ENCODE measurements at places on chromosomes 2 and 18.
A peak's percentile ranks its signal among the peaks of the same experiment; 100 is the strongest.

DNA sequence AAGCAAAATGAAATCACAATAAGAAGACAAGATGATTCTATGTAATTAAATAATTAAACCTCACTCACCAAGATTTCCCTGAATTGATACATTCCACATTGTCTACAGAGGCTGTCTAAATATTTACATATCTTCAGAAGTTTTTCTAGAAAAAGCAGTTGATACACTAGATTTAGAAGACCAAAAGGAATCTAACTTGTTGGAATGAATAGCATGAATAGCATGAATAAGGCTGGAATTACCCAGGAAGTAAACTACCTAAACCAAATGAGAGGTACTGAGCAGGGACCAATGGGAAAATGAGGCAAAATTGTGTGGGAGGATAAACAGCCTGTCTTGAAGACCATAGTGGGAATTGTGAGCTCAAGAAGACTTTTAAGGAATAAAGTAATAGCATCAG lies 479.7 kb downstream of the TXNL1 start:
- DNase-seq = no peak

DNA sequence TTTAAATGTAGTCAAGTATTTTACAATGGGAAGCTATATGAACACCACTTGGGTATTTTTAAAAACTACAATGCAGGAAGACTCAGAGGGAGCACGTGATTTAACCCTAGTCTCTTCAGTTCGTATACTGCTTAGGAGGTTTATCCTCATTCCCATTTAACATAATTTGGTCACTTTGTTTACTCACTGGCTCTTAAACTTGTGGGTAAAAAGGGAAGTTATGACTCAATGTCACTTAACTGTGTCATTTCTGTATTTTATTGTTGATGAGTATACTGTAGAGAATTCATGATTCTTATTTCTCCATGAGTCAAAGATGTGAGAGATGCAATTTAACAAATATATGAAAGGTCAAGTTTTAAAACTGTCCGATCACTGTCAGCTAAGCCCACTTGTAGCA lies 48.2 kb downstream of the SLC66A3 start:
- DNase-seq = no peak

DNA sequence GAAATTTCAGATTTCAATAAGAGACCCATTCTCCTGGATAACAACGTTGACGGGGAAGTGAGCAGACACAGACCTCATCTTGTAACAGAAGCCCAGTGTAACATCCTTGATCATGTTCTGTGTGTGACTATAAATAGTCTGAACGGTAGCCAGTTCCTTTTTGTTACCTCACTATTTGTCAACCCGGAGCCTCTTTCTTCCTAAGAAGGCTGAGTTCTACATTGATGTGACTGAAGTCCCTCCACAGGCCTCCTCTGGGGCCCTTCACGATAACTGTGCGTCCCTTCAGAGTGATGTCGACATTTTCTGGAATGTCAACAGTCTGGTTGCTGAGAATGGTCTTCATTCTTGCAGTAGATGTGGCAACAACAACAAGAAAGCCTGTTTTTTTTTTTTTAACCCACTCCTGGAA lies 6.3 kb upstream of the PLEKHM3 start:
- DNase-seq = no peak

DNA sequence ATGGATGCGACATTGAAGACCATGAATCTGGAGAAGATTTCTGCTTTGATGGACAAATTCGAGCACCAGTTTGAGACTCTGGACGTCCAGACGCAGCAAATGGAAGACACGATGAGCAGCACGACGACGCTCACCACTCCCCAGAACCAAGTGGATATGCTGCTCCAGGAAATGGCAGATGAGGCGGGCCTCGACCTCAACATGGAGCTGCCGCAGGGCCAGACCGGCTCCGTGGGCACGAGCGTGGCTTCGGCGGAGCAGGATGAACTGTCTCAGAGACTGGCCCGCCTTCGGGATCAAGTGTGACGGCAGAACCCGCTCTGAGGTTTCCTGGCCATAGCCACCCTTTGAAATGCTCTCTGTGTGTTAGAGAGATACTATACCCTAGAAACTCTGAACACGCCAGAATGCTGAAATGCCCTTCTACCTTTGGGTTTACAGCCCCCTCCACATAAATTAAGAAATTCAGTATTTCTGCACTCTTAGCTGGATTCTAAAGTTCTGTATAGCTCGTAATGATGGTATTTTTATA lies 659 bp downstream of the CHMP1B start:
- peak; percentile 50 for DNase-seq

- DNase-seq = no peak
Observed at GRCh38 chr2:43047187-43047780, 179.1 kb downstream of the ZFP36L2 start.

DNA sequence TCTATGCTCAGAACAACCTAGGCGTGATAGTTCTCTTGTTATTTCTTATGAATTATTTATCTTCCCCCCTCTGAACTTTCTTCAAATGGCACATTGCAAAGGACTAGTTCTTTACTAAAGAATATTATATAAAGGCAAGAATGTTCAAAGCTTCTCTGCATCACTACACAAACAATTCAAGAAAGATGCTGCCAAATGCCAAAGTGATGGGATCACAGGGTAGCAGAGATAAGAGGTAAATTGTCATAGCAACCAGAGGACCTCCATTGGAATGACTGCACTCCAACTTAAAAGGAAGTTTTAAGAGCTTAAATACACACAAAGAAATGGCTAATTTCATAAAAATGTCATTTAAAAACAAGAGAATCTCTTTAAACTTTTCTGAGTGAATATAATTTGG lies 72.8 kb downstream of the AQP4 start:
- no peak for DNase-seq

DNA sequence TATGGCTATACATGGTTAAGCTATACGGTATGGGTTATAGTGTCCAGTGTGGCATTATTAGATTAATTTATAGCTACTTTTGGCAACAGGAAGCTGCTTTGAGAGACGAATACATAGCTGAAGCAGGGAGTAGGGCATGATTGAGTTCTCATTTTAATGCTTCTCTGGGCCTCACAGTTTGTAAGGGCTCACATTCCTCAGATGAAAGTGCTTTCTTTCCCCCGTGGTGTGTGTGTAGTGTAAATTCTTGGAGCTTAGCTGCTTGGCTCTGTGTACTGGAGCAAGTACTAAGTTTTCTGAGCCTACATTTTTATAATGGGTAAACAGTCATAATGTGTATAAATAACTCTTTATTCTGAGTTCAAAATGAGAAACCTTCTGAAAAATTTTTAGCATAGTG lies 173.7 kb downstream of the PTPRM start:
- no peak for DNase-seq

DNA sequence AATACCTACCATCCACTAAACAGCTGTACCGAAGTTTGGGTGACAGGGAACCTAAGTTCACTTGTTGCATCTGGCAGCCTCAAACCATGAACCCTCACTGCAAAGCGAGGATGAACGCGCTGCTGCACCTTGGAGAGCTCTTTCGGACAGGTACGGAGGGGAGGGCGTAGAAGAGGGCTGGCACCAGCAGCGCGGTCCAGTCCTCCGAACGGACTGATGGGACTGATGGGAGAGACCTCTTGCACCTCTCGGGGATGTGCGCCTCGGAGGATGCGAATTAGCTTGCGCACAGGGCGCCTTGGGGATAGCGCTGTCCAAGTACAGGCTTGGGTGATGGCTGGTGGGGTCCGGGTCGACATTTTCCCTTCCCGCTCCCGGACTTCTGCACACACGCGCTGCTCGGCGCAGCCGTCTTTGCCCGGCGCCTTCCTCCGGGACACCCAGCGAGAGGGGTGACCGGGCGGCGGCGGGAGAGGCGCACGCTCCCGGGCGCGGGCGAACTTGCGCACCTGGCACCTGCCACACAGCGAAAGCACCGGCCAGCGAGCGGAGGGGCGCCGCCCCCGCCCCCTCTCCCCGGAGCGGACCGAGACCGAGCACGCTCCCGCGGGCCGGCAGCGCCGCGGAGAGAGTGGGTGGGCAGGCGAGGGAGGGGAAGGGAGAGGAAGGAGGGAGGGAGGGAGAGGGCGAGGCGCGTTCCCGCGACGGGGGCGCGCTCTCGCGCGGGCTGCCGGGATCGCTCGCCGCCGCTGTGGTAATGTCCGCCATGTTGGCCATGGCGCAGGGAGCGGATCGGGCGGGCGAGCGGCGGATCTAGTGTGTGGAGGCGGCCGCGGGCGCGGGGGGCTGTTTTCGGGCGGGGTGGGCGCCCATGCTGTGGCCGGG lies at the start of gene EPC2:
Gene EPC2 (plus strand): TSS at position 754 of the 885 bp plus-strand sequence. CDS start 267 bp downstream, outside the sequence.
- DNase-seq = peak; percentile 88

GRCh38 chr2:231127936-231128335 lies 3.1 kb upstream of the HTR2B start:
- DNase-seq = no peak

- DNase-seq = no peak
Observed at GRCh38 chr2:189086710-189087109, 92.9 kb downstream of the COL5A2 start.

- no peak for DNase-seq
Observed at GRCh38 chr2:190418727-190419126, 10.6 kb downstream of the MFSD6 start.

- peak; percentile 61 for DNase-seq
Observed at GRCh38 chr18:813172-814071, 1.4 kb upstream of the YES1 start.

- DNase-seq = no peak
Observed at GRCh38 chr2:10940596-10940995, 28.9 kb downstream of the KCNF1 start.

DNA sequence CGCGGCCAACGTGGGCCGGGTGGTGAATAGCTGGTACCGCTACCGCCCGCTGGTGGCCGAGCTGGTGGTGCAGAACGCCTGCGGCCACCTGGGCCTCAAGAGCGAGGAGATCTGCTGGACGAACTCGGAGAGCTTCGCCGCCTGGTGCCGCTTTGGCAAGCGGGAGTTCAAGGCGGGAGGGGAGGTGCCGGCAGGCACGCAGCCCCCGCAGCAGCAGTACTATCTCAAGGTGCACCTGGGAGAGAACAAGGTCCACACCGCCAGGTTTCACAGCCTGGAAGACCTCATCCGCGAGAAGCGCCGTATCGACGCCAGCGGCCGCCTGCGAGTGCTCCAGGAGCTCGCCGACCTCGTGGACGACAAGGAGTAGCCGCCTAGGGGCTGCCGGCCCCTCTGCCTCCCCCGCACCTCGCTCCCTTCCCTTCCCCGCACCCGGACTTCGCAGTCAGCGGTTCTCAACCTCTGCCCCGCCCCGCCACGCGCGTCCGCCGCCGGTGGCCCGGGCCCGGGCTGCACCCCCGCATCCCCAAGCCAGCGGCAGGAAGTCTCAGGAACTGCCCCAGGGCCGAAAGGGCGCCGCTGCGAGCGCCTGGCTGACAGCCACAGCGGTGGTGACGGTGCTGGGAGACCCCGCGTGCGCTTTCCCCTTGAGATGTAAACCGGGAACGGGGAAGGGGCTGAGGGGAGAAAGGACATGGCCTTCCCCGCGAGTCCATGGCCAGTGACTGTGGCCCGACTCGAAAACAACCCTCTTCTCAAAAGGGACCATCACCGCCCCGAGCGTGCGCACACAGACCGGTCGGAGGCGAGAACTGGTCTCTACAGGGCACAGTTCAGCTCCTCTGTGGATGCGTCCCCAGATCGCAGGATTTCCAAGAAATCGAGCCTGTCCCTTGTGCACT lies 2.2 kb downstream of the LRATD1 start:
- no peak for DNase-seq

- DNase-seq = no peak
Observed at GRCh38 chr2:67604360-67604759, 207.2 kb downstream of the ETAA1 start.

DNA sequence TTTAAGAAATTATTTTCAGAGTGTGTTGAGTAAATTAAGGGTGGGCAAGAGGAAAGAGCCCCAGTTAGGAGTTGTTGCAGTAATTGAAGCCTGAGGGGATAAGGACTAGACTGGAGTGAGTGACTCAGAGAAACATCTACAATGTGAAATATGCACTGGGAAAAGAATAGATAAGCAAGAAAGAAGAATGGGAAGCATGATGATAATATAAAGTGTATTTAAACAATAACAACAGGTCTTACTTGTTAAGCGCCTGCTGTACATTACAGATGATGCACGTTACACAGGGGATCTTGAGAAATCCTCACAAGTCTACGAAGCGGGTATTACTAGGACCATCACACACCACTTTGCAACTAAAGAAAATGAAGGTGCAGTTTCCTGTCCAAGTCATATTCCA lies 73.6 kb upstream of the STK17B start:
- no peak for DNase-seq

GRCh38 chr2:153294199-153294786 lies 184.3 kb downstream of the RPRM start:
- no peak for DNase-seq

DNA sequence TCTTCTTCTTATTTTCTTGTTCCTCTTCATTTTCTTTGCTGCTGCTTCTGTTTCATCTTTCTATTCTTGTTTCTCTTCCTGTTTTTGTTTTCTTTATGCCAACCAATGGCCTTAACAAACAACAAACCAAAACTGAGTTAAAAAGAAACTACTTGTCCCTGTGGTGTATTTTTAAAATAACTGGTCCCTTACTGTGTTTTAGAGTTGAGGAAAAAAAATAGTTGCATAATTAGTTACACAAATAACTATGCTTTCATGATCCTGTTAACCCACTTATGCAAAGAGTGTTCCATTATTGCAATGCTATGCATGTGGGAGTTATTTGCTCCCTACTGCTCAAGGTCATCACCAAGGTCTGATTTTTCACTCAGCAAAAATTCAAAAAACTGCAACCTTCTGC lies 39.5 kb upstream of the IMP4 start:
- DNase-seq = no peak

DNA sequence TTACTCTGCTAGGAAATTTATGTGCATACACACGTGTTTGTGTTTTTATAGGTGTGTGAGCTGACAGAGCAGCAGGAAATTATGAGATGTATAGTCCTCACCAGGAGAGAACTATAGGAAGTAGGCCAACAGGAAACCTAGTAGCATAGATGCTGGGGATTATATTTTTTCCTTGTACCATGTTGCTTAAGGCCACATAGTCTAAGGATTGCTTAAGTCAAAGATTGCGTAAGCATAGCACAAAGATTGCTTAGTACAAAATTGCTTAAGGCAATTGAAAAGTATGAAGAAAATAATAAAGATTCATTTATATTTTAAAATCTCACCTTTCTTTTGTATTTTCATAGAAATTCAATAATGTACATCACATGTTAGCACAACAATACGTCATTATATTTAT lies 18.7 kb upstream of the CCDC102B start:
- no peak for DNase-seq

DNA sequence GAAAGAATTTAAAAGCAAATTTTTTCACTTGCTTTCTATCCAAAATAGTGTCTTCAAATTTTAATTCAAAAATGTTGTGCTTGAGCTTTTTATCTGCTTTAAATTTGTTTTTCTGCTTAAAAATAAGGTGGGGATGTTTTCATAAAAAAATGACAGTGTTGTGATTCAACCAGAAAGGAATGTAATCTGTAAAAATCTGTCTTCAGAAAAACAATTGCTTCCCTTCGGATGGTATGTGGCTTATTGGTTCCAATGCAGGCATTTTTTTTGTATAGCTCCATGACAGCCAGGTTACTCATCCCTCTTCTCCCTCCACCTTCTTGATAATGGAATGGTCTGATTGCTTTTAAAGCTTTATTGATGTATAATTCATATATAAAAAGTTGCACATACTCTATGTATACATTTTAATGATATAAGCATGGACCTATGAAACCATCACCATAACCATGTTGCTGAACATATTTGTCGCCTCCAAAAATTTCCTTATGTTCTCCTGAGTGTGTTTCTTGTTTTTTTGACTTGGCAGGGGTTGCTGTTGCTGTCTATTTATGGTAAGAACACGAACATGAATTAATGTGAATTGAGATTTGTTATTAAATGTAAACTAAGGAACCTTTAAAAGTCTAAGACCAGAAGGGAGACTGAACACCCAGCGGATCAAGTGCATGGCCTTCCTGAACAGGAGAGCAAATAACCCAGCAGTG lies 363.7 kb upstream of the SPHKAP start:
- DNase-seq = no peak

Measured in activated naive CD4-positive, alpha-beta T cell treated with Interleukin-2 at 50 U/mL for 16 hours (primary cell).